Regular cardiac myocyte (primary cell): ENCODE measurements at places on chromosomes 4 and X. TPM values are rescaled to one million over a fixed set of nuclear protein-coding genes. Genes with fewer than 3 reads are reported as not detected.

UNC5C gene
- total RNA-seq, result 4.4 and 4.8 TPM in 2 replicates

DDX53 gene
- total RNA-seq, result not detected in 2 replicates

CSAG2 gene
- not detected in 2 replicates for total RNA-seq

ABRAXAS1 gene
- 9.2 and 14.1 TPM in 2 replicates for total RNA-seq

CASP6 gene
- 27.6 and 37.6 TPM in 2 replicates for total RNA-seq

EIF4E gene
- total RNA-seq, result 215 and 415 TPM in 2 replicates

MAOB gene
- total RNA-seq, result under 0.01 and 0.56 TPM in 2 replicates

TMEM150C gene
- total RNA-seq, result 0.38 and 0.85 TPM in 2 replicates

STPG2 gene
- under 0.01 and 0.56 TPM in 2 replicates for total RNA-seq
